Fibroblast of mammary gland (primary cell): ENCODE measurements at places on chromosomes 13 and 19.

DNA sequence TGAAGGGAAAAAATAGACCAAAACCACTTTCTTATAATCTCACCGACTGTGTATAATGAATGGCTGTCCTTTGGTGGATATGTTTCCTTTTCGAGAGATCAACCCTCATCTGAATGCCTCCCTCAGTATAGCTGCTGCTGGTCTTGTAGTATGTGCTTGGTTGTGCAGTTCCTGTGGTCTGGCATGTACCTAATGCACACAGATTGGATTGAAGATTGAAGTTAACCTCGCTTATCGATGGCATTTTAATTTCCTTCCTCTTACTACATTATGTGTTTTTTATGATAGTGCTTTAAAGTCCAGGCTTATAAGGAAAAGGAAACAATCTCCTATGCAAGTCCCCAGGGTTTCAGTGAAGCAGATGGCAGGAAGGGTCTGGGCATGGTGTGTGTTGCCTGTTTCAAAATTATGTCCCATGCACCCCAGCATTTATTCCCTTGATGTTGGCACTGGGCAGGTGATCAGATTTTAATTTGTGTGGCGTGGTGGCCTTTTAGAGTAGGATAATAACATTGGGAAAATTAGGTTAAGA, 334.1 kb downstream of the SHISA2 start:
- no peak for DNase-seq

GRCh38 chr19:39870171-39870971, 24.2 kb upstream of the FBL start:
- DNase-seq, result no peak

DNA sequence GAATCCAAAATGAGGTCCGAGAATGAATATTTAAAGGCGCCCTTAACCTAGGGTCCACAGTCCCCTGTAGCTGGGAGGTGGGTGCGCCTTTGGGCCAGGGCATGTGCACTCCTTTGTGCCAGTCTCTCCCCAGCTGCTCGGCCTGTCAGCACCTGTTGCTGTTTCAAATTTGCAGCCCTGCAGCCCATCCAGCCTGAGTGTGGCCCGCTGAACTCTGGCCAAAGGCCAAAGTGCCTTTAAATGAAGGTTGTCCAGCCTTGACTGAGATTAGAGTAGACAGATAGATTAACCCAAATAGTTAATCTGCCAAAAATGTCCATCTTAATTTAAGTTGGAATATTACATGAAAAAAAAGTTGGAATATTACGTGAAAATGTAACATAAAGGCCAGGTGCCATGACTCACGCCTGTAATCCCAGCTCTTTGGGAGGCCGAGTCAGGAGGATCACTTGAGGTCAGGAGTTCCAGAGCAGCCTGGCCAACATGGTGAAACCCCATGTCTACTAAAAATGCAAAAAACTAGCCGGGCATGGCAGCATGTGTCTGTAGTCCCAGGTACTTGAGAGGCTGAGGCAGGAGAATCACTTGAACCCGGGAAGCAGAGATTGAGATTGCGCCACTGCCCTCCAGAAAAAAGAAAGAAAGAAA, 25.3 kb downstream of the TPT1 start:
- DNase-seq, result no peak

DNA sequence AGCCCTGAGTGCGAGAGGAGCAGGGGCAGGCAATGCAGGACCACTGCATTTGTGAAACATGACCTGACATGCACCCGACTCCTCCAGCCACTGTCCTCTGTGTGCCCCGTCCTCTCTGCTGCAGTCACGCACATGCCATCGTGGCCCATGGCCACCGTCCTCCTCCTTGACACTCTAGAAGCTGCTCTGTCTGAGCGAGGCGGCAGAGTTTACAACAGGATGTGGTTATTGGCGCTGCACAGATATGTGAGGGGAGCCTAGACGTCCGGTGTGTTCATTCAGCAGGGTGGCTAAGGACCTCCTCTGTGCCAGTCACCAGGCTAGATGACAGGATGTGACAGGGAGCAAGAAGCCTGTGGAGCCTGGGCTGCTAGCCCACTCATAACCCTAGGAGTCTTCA, 277.8 kb downstream of the FOXO1 start:
- no peak for DNase-seq
